ENCODE measurements at places on chromosomes 1 and 21.
A peak's percentile ranks its signal among the peaks of the same experiment; 100 is the strongest.

- DNase-seq, result no peak
These were observed 20.7 kb downstream of the PARS2 start for GRCh38 chr1:54743416-54744226.

GRCh38 chr1:100358210-100358609, 5.9 kb downstream of the CDC14A start:
- peak; percentile 17 for DNase-seq

GRCh38 chr1:232428036-232428645, 201.8 kb downstream of the SIPA1L2 start:
- no peak for DNase-seq

DNA sequence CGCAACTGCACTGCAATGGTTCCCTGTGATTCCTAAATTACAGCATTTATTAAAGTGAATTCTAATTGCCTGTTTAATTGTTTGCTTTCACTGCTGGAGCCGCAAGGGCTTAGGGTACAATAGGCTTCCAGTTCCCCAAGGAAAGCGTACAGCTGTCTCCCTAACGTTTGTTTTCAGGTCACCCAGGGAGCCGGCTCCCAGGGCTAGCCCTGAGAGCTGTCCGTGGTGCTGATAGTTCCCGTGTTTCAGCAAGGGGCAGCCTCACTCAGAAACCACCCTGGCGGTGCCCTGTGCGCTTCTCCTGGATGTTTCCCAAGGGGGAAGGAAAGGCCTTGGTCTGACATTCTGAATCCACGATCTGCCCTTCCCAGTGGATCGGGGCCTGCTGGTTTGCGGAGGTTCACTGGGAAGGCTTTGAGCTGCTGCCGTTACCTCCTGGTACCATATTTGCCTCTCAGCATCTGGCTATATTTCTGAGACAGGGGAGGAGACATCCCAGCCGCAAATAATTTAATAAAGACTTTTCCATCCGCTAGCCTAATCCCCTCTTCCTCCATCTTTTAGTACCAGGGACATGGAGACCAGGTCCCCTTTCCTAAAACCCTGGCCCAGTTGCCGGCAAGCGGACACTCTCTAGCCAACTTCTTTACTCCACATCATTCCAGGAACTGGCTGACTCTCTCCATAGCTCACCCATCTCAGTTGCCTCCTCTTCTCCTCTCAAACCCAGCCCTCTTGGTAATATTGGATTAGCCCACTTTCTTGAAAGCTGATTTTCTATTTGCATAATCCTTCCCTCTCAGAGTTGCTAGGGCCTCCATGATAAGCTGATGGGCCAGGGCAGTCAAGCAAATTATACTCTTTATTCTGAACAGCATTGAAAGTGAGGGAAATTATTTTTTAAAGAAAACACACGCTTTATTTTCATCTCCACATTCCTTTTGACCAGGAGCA, 149.0 kb downstream of the IGSF21 start:
- peak; percentile 13 for DNase-seq

- DNase-seq, result peak; percentile 21
These were observed 248.1 kb upstream of the C1orf105 start for GRCh38 chr1:172172352-172172831.

GRCh38 chr1:235617808-235618207, 31.8 kb downstream of the GNG4 start:
- DNase-seq, result peak; percentile 62

DNA sequence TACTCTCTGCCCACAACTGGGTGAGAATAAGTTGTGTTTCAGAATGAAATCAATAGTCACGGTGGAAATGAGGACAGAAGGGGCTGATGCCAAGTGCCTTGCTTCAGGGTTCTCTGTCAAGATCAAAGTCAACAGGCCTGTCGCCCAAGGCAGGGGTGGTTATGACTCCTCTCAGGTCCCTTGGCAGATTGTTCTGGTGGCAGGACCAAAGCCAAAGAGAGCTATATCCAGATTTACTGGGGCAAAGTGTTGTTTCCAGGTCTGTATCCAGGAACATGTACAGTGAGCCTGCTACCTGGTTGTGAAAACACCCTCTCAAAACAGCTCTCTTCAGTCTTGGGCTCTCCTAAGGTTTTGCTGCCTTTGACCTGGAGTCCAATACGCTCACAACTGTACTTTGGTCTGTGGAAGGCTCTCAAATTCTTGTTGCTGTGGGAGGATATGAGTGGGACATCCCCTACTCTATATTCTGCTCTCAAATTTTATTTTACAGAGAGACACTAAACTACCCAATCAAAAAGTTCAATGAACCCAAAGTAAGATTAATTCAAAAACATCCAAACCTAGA, 175.1 kb upstream of the ETV3 start:
- no peak for DNase-seq

GRCh38 chr1:192399161-192399560, 82.4 kb downstream of the RGS21 start:
- DNase-seq, result no peak

- peak; percentile 72 for DNase-seq
These were observed 52.3 kb downstream of the BCAR3 start for GRCh38 chr1:93629101-93630059.

DNA sequence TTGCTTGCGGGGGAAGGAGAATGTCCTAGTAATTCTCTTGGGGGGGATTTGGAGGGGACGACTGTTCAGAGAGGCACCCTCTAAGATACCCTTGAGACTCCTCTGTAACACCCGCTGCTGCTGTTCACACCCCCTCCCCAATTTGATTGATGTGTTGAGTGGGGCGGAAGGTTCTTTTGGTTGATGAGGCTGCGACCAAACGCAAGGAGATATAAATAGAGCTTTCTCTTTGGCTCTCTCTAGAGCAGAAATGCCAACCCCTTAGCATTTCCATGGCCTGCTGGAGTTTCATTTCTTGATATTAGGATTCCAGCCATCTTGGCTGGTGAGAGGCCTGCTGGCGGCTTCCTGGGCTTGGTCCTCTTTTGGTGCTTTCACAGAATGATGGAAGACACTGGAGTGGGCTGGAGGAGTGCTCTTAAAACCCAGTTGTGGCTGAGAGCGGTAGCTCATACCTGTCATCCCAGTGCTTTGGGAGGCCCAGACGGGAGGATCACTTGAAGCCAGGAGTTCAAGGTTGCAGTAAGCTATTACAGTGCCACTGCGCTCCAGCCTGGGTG, 2.0 kb downstream of the PIK3CD start:
- no peak for DNase-seq

- DNase-seq, result no peak
These were observed 30.5 kb upstream of the PIK3CD start for GRCh38 chr1:9621032-9621431.

GRCh38 chr1:204194771-204195170, 1.5 kb downstream of the KISS1 start:
- no peak for DNase-seq

DNA sequence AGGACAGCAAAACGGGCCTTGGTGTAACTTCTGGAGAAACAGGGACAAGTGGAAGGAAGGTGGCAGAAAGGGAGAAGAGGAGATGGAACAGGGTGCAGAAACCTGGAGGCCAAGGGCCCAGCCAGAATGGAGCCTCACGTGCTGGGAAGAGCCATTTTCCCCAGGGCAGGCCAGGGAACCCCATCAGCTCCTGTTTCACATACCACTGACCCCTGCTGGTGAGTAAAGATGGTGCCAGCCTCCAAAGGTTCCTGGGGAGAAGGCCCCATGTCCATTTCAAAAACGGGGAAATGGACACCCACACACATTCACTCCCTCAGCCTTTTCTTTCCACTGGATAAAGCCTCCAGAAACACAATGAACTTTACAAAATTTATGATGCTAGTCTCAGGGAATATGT, 57.6 kb upstream of the JUN start:
- DNase-seq, result no peak
